ENCODE measurements at places on chromosomes 1 and 21.

- DNase-seq: no peak
- H3K27me3 ChIP-seq: no peaks in the 10 kb centered on the region
- H3K4me3 ChIP-seq: no peak overlapping the region
- H3K27ac ChIP-seq: no peak overlapping the region
- H3K36me3 ChIP-seq: peaks cover 78% of the 10 kb centered on the region
Measured at GRCh38 chr1:247317702-247318101, 14.0 kb downstream of the ZNF496 start.

DNA sequence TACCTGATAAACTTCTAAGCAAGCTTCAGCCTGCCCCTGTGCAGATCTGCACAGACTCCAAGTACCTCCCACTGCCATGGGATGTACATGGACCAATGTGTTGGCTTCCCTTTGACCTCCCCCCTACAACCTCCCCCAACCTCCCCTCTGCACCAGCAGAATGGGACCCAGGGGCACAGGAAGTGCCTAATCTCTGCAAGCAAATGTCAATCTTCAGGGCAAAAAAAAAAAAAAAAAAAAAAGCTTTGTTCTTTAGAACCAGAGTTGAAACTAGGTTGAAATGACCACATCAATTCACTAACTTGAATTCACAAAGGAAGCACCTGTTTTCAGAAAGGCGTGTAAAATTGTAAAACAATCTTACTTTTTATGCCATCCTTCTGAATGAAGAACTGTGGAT lies 53.9 kb upstream of the TIAM1 start:
- no peak for DNase-seq
- H3K27ac ChIP-seq: no peak overlapping the region
- H3K27me3 ChIP-seq: no peaks in the 10 kb centered on the region
- no peak overlapping the region for H3K4me3 ChIP-seq

- no peaks in the 10 kb centered on the region for H3K27me3 ChIP-seq
- H3K27ac ChIP-seq: no peak overlapping the region
- no peak for DNase-seq
- no peaks in the 10 kb centered on the region for H3K36me3 ChIP-seq
- no peak overlapping the region for H3K4me3 ChIP-seq
Measured at GRCh38 chr1:160544647-160545046, 21.6 kb upstream of the SLAMF6 start.

- no peak overlapping the region for H3K27ac ChIP-seq
- no peaks in the 10 kb centered on the region for H3K27me3 ChIP-seq
- H3K4me1 ChIP-seq: peaks cover 6% of the 10 kb centered on the region
Measured at GRCh38 chr1:211683396-211684297, 8.2 kb upstream of the NEK2 start.

DNA sequence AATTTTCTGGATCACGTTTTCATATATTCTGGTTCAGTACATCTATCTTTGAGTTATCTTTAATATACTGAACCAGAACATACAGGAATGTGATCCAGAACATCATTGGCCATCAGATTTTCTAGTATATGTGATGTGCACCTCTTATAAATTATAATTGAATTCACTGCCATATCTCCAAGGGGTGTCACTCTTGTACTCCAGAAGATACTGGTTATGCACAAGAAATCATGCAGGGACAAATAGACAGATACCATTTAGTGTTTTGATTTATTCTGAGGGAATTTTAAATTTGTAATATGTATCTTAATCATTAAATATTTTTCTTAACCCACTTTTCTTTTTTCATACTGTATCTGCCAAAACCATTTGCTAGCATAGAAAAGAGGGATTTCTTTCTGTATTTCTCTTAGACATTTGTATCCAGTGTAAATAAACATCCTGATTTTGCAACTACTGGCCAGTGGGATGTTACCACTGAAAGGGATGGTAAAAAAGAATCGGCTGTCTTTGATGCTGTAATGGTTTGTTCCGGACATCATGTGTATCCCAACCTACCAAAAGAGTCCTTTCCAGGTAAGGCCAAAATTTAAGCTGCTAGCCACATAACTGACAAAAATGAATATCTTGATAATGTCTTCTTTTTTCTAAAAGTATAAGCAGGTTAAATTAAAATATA lies 16.7 kb downstream of the FMO3 start:
- DNase-seq: no peak
- no peaks in the 10 kb centered on the region for H3K36me3 ChIP-seq
- no peak overlapping the region for H3K4me3 ChIP-seq

DNA sequence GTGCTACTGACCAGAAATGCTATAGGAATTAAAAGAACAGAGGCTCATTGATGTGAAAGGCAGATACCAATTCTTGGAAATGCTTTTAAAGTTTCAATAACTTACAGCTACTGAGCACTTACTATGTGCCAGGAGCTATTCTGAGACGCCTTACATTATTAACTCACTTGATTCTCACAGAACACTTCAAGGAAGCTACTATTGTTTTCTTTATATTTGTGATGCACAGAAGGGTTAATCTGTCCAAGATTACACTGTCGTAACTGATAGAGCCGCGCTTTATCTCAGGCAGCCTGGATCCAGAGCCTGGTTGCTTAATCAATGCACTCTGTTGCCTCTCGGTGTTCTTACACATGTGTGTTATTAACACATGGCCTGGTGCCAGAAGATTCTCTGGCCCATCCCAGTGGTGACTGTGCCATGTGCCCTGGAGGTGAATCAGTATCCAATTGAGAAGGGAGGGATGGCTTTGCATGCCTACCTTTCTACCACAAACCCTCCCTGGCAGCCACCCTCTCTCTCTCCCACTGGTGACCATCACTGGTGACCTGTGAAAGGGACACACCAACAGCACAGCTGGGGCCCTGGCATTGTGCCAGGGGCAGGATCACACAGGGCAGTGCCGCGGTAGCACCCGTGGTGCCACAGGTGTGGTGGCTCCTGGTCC lies 8.8 kb downstream of the FMO1 start:
- no peaks in the 10 kb centered on the region for H3K36me3 ChIP-seq
- peaks cover 26% of the 10 kb centered on the region for H3K4me1 ChIP-seq
- DNase-seq: no peak
- no peaks in the 10 kb centered on the region for H3K27me3 ChIP-seq
- H3K4me3 ChIP-seq: no peak overlapping the region

DNA sequence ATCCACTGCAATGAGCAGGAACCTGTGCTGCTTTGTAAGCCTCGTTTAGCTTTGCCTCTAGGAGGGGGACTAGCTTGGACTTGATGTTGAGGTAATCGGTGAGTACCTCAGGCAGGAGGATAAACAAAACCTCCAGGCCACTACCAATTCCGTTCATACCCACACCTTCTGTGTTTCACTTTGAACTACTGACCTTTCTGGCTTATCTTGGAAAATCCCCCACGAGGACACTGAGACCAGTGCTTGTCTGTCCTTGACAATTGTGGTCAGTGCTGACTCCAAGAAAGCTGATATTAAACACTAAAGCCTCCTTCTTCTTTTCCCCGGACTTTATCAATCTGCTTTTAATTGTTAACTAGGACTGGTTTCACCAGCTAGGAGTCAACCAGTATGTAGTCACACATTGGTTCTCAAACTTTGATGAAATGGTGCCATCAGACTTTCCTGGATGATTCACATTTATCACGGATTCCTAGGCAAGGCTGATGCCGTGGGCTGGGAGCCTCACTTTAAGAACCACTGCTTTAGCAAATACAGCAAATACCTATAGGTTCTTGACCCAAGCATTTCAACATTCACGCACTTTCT lies 52.7 kb downstream of the TGFB2 start:
- no peaks in the 10 kb centered on the region for H3K36me3 ChIP-seq
- H3K27ac ChIP-seq: no peak overlapping the region
- no peaks in the 10 kb centered on the region for H3K4me1 ChIP-seq
- H3K27me3 ChIP-seq: no peaks in the 10 kb centered on the region

- H3K27me3 ChIP-seq: no peaks in the 10 kb centered on the region
- H3K4me3 ChIP-seq: no peak overlapping the region
- no peak overlapping the region for H3K27ac ChIP-seq
- DNase-seq: no peak
- no peaks in the 10 kb centered on the region for H3K4me1 ChIP-seq
Measured at GRCh38 chr1:178364782-178365181, 132.0 kb downstream of the CLEC20A start.

DNA sequence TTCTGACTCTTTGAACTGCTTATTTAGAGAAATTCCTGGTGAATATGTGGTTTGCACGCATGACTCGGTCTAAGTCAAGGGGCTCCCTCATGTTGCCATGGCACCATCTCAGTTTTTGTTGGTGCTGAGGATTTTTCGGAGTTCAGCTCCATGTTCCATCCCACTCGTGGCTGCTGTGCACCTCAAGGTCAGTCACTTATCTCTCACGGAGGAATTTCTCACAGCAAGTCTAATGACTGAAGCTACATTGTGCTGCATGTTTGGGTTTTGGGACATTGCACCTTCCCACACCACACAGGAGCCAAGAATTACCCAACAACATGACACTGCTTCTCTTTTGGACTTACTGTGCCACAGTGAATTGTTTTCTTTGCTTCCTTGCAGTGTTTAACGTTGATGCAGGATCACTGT lies 269.9 kb downstream of the NCAM2 start:
- H3K4me1 ChIP-seq: no peaks in the 10 kb centered on the region
- H3K4me3 ChIP-seq: no peak overlapping the region
- no peaks in the 10 kb centered on the region for H3K27me3 ChIP-seq
- H3K36me3 ChIP-seq: no peaks in the 10 kb centered on the region
- H3K27ac ChIP-seq: no peak overlapping the region

- H3K27ac ChIP-seq: peak overlapping the region; percentile 69
- H3K4me1 ChIP-seq: peaks cover 12% of the 10 kb centered on the region
- DNase-seq: no peak
Measured at GRCh38 chr1:46581681-46582455, 22.2 kb downstream of the MKNK1 start.

GRCh38 chr1:228734881-228735801 lies at the start of gene RHOU:
RHOU (plus strand) TSS chr1:228735479; CDS start chr1:228735743, 264 bp downstream.
- H3K36me3 ChIP-seq: no peaks in the 10 kb centered on the region
- DNase-seq: no peak
- H3K27ac ChIP-seq: peak within 1 kb of the TSS; percentile 94
- H3K4me3 ChIP-seq: peak within 1 kb of the TSS; percentile 97
- H3K27me3 ChIP-seq: no peaks in the 10 kb centered on the region

- peak overlapping the region; percentile 55 for H3K27ac ChIP-seq
- H3K36me3 ChIP-seq: no peaks in the 10 kb centered on the region
- no peak overlapping the region for H3K4me3 ChIP-seq
- peaks cover 46% of the 10 kb centered on the region for H3K27me3 ChIP-seq
Measured at GRCh38 chr1:153344718-153345025, 4.0 kb downstream of the PGLYRP4 start.

DNA sequence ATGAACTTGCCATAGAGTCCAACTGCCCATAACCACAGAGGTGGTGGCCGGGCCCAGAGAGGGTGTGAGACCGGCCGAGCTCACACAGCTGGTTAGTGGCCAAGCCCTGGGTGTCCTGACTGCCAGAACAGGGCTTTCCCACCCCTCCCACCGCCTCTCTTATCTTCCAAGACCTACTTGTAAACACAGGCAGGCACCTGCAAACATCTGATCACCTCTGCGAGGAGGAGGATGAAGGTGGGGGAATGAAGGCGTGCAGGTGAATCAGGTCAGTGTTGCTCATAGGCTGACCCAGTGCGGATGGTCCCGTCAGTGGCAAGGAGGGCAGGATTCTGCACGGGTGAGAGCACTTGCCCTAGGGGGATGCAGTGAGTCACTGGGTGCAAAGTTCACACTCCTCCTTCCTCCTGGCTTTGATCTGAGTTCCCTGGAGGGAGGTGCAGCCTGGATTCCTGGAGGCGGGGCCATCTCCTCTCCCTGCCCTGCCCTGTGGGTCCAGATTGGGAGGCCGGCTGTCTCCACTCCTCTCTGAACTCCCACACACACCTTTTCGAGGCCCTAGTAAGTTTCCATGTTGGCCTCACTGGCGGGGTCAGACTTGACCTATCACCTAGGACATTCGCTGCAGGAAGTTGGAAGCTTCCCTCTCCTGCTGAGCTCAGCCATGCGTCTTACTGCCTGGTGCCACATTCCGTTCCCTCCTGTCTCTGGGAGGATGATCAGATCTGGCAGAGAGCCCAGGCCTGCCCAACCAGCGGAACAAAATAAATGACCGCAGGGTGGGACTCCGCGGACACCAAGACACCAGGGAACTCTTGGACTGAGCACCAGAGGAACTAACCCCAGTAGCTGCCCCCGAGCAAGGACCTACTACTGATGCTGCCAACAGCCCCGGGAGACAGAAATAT lies 7.3 kb downstream of the UQCRHL start:
- no peaks in the 10 kb centered on the region for H3K27me3 ChIP-seq
- H3K27ac ChIP-seq: peak overlapping the region; percentile 87

DNA sequence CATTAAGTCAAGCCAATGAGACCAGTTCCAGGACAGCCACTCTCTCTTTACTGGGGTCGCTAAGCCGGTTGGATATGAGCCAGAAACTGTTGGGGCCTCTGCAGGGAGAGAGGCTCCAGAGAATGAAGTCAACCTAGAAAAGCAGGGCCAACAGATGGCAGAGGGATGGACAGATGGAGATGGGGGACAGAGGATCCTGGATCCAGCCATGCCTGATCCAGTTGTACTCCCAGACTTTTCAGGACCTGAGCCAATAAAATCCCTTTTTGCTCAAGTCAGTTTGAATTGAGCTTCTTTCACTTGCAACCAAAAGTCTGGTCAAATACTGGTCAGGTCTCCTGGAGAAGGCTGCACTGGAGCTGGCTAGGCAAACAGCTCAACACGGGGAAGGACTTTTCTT lies 2.2 kb downstream of the DHCR24 start:
- no peak for DNase-seq
- H3K27ac ChIP-seq: peak overlapping the region; percentile 83
- peak overlapping the region; percentile 92 for H3K4me3 ChIP-seq
- no peaks in the 10 kb centered on the region for H3K27me3 ChIP-seq

GRCh38 chr1:213295860-213296259 lies 244.8 kb downstream of the RPS6KC1 start:
- no peaks in the 10 kb centered on the region for H3K36me3 ChIP-seq
- H3K27ac ChIP-seq: no peak overlapping the region
- H3K4me1 ChIP-seq: no peaks in the 10 kb centered on the region
- DNase-seq: no peak
- H3K4me3 ChIP-seq: no peak overlapping the region

- H3K4me1 ChIP-seq: no peaks in the 10 kb centered on the region
- no peak for DNase-seq
- peaks cover 63% of the 10 kb centered on the region for H3K27me3 ChIP-seq
- no peak overlapping the region for H3K27ac ChIP-seq
- no peak overlapping the region for H3K4me3 ChIP-seq
Measured at GRCh38 chr1:29833581-29833980, 597.3 kb downstream of the PTPRU start.

GRCh38 chr1:59569198-59569597 lies 245.6 kb upstream of the HOOK1 start:
- no peaks in the 10 kb centered on the region for H3K36me3 ChIP-seq
- H3K27ac ChIP-seq: no peak overlapping the region
- H3K4me3 ChIP-seq: no peak overlapping the region

- H3K36me3 ChIP-seq: no peaks in the 10 kb centered on the region
- H3K27ac ChIP-seq: no peak overlapping the region
- H3K4me3 ChIP-seq: no peak overlapping the region
- no peak for DNase-seq
Measured at GRCh38 chr1:20353836-20354235, 63.2 kb downstream of the VWA5B1 start.

GRCh38 chr1:96698342-96698983 lies 23.1 kb upstream of the PTBP2 start:
- H3K36me3 ChIP-seq: no peaks in the 10 kb centered on the region
- no peaks in the 10 kb centered on the region for H3K4me1 ChIP-seq
- no peaks in the 10 kb centered on the region for H3K27me3 ChIP-seq

Data from esophagus squamous epithelium (tissue), 5 donors.